NCI-H2107 (cell line): ENCODE measurements at places on chromosomes 11 and 22.

DNA sequence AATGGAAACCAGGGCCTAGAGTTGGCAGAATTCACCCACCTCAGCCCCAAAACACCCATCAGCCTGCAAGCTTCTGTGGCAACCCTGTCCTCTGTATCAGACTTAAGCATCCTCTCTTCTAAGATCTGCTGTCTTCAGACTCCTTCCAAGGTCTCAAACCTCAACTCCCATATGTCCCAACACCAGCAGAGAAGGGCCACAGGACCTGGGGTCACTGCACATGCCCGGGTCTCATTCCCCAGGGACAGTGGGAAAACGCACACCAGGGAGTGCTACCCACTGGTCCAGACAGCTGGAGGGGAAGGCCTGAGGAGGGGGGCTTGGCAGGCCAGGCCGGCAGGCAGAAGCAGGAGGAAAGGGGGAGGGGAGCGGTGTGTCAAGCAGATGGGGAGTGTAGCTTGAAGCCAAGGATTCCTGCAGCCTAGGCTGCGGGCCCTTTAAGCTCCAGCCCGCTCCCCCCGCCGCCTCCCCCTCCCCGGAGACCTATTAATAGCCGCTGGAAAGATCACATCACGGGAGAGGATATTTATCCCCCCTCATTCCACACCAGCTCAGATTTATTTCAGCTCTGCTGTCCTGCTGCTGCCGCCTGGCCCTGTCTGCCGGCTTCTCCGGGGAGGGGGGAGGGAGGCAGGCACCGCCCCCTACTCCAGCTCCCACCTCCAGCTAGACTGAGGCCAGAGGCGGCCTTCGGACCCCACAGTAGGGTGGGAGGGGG, 16.7 kb downstream of the BCL9L start:
- no peak for DNase-seq

- no peak for DNase-seq
Observed at GRCh38 chr11:69992943-69993694, 85.0 kb upstream of the ANO1 start.

DNA sequence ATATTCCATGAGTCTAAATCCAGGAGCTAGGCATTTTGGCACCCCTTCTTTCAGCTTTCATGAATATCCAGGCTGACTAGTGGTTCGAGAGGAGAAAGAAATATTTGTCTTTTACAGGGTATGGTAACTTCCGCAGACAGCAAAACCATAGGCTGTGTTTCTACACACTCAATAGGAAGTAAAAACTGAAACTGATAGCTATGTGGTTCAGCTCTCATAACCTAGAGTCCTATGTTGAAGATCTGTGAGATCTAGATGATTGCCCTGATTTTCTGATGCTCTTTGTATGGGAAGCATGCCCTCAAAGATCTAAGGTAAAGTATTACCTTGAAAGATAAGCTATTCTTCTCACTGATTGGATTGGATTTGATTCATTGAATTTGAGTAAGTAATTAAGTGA, 118.3 kb downstream of the CD44 start:
- no peak for DNase-seq

DNA sequence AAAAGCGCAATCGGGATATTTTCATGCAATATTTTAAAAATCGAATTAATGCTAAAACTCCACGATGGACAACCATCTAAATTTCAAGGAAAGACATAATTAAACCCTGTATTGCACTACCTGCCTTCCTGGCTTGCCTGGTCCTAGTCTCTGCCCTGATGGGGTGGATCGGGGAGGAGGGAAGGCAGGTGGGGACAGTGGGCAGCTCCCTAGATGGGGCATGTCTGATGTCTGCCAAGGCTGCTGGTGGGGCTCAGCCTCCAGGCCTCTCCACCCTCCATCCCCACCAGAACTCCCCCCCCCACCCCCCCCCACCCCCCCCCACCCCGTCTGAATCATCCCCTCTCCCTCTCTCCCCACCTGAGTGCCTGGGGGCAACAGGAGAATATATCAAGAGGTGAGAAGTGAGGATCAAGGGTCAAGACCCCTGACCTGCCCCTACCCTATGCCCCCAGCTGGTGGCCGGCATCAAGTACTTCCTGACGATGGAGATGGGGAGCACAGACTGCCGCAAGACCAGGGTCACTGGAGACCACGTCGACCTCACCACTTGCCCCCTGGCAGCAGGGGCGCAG, 650 bp downstream of the CST6 start:
- DNase-seq = no peak

DNA sequence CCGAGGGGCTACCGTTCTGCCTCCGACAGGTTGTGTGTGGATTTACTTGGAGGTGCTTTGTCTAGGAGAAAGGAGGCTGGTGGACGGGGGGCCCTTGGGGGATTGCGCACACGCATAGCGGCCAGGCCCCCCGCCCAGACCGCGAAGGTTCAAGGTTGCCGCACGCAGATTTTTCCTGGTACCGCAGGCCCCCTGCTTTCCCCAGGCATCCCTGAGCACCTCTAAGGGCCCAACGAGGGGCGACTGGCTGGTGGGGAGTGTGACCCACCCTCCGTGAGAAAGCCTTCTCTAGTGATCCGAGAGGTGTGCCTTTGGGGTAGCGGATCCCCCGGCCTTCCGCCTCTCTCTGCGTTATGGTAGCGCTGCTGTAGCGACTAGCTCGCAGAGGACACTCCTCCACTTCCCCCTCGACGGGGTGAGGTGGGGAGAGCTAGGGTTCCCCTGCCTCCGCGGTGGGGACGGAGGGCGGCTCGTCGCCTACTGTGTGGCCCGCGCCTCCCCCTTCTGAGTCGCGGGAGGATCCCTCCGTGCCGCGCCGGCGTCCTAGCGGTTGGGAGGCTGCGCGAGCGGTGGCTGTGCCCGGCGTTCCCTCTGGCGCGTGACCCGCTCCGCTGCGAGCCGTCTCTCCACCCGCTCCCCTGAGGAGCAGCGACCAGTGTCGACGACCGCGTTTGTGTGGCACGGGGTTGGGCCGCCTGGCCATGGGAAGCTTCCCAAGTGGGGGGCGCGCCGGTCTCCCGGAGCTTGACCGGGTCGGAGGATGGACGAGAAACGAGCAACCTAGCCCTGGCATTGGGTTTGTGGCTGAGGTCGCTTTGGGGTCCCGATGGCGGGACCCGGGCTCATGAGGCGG, 3900.0 kb upstream of the OR11H1 start:
- DNase-seq = no peak

- DNase-seq = no peak
Observed at GRCh38 chr11:16346975-16347374, 9.4 kb downstream of the SOX6 start.

GRCh38 chr22:43213051-43213450, 26.1 kb upstream of the TTLL12 start:
- no peak for DNase-seq

DNA sequence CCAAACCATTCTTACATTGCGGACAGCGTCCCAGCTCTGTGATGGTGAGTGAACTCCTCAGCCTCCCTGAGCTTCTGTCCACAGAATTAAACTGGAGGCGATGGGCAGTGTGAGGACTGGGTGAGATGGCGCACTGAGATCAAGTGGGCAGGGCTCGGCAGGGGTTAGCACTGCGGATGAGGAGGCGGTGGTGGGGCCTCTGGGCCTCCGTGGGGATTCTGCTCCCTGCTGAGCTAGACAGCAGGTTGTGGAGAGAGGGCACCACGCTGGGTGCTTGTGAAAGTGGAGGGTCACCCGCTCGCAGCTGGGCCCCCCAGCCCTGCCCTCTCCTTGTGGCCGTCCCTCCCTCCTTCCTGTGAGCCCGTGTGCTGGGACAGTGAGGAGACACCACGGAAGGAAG, 25.6 kb upstream of the PARVG start:
- DNase-seq = no peak

DNA sequence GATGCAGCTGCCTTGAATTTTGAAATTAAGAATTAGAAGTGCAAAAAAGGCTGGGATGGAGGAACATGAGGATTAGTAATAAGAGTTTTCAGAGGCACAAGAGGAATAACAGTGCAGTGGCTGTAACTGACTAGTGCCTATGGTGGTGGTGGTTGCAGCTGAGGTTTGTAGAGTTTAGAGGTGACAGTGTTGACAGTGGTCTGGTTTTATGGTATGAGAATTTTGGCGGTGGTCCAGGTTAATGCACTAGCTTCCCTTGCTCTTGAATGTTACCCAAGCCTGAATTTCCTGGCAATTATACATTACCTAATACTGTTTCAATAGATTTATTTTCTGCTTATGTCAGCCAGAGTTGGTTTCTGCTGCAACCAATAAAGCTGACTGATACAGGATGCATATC, 112.8 kb upstream of the C11orf87 start:
- DNase-seq = peak; percentile 23

DNA sequence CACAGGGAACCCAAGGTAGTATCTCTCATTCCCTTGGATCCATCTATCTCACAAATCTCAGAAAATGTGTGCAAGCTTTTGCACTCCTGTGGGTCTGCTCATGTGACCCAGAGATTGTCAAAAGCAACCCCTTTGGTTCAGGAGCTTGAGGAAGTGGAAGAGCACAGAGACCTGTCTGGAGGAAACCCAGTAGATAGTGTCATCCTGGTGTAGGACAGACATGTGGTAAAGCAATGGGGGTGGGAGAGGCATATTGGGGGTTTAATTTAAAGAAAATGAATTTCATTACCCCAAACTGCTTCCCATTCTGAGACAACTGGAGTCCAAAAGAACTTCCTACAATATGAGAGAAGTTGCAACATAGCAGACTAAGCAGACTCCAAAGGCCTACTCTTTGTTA, 5.8 kb upstream of the MS4A14 start:
- DNase-seq = no peak

GRCh38 chr22:43854786-43855271, 7.5 kb downstream of the SULT4A1 start:
- no peak for DNase-seq

DNA sequence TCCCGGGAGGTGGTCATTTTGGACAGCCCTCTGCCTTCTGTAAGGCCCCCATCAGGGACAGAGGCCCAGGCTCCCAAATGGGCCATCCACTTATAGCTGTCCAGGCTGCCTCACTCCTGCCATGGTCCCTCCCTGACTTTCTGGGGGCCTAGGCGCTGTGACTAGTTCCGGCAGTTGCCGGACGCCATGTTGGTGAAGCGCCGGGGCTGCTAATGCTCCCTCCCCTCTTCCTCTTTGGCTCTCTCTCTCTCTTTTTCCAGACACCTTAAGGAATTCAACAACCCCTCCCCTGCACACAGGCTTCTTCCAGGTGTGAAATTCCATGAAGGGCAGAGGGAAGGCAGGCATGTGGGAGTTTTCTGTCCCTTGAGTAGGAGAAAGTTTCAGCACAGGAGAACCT, 445.6 kb downstream of the SOX6 start:
- DNase-seq = no peak

DNA sequence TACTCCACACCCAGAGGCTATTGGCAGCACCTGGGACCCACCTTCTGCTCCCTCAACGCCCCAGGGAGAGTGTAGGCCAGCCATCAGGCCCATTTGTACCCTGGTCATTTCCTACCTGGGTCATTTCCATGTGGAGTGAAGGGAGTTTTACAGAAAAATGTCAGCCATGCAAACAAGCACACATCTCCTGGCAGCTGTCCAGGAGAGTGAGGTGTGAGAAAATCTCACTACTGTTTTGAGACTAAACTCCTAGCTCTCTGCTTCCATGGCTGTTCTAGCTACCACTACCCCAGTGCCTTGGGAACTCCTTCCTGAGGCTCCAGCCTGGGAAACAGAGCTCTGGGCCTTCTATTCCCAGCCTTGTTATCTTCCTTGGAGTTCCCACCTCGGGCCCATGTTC, 2.8 kb upstream of the TMPRSS13 start:
- DNase-seq = no peak

DNA sequence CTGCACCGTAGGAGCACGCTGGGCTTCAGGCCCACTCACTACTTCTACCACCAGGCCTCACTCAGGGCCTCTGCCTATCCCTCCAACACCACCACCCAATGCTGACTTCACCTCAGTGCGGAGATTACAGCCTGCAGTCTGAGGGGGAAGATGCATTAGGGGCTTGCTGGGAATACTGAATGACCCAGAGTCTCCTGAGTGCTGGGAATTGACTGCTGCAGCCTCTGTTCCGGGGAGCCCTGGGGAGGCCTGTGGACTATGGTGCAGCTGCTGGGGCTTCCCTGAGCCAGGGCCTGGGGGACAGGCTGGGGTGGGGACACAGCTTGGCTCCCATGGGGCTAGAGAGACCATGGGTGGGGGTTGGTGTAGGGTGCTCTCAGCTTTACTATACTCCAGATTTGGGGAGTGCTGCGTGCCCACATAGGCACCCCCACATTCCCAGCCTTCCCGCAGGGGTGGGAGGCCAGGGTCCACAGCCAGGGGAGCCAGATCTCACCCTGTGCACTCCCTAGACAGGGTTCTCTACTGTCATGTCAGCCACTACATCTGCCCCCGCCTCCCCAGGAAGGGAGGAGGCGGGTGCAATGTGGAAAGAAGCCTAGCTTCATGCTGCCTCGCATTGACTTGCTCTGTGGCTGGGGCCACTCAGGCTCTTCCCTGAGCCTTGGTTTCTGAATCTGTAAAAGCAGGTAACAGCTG, 44.4 kb downstream of the GDPD5 start:
- DNase-seq = no peak

- no peak for DNase-seq
Observed at GRCh38 chr11:109300211-109300610, 121.8 kb upstream of the C11orf87 start.
